Activated CD4-positive, alpha-beta memory T cell treated with anti-CD3 and anti-CD28 coated beads for 36 hours (primary cell): ENCODE measurements at places on chromosomes 2 and 18. TPM values are rescaled to one million over a fixed set of nuclear protein-coding genes. Genes with fewer than 3 reads are reported as not detected.

DNA sequence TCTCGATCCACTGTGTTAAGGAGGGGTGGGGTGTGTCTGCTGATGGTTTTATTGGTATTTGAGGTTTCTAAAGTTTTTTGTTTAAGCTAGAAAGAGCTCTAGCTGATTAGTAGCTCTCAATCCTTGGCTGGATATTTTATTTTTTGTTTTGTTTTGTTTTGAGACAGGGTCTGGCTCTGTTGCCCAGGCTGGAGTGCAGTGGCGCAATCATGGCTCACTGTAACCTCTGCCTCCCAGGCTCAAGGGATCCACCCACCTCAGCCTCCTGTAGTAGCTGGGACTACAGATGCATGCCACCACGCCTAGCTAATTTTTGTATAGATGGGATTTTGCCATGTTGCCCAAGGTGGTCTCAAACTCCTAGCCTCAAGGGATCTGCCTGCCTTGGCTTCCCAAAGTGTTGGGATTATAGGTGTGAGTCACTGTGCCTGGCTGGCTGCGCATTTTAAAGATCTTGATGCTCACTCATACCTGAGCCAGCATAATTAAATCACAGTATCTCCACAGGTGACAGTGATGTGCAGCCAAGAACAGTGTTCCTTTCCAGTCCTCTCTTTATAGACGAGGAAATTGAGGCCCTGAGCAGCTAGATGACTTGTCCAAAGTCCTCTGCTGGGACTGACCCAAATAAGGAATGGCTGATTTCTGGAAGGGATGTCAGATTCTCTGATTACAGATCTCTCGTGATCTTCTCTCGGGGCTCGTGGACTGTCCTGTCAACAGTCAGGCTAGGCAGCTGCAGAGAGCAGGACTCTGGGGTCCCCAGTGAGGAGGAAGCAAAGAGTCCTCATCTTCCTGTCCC is 44.5 kb downstream of the SPTBN1 start:
- no peaks in the 10 kb centered on the region for H3K4me1 ChIP-seq
- H3K4me3 ChIP-seq = no peak overlapping the region
- H3K27ac ChIP-seq = no peak overlapping the region
- H3K36me3 ChIP-seq = no peaks in the 10 kb centered on the region
- no peak for DNase-seq

DNA sequence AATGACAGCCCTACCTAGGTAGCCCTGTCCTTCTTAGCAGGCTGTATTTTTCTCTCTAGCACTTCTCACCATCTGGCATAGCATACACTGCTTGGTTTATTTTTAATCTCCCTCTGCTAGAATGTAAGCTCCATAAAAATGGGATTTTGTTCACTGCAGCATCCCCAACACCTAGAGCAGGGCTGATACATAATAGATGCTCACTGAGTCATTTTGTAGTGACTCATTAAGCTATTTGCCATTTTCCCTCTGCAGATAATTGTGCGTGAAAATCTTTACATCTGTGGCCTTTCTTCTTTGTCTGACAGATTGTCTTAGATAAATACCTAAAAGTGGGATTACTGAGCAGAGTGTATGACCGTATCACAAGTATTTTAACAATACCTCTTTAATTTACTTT is 82.5 kb downstream of the CERS6 start:
- no peak overlapping the region for H3K27ac ChIP-seq
- no peak for DNase-seq
- H3K36me3 ChIP-seq = peaks cover 24% of the 10 kb centered on the region
- no peaks in the 10 kb centered on the region for H3K27me3 ChIP-seq
- peaks cover 42% of the 10 kb centered on the region for H3K4me1 ChIP-seq

DNA sequence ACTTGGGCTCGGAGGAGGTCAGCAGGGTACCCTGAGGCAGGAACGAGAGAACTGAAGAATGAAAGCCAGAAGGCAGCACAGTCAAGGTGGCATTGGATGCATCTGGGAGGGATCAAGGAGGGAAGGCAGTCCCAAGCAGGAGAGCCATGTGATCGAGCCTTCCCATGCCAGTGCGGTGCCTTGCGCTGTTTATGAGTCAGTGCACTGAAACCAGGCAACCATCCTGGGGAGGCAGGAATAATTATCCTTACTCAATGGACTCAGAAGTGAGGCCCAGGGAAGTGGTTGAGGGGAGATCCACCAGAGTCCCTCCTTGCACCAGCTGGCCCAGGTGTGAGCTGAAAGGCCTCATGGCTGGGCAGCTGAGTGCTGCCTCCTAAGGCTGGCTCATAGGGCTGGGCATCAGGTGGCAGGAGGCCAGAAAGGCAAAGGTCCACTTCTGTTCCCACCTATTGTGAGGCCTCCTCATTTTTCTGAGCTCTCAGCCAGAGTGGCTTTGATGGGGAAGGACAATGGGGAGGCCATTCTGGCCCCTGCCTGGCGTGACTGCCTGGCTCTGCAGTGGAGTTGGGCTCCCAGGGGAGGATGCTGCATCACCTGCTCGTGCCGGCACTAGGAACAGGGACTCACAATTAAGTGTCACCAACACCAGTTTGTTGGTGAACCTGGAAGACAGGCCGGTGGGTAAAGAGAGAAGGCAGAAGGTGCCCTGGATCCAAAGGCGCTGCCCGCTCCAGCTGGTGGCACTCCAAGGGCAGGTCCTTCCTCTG is 82.3 kb downstream of the TFCP2L1 start:
- no peak overlapping the region for H3K4me3 ChIP-seq
- H3K4me1 ChIP-seq = no peaks in the 10 kb centered on the region
- H3K36me3 ChIP-seq = no peaks in the 10 kb centered on the region
- H3K27ac ChIP-seq = no peak overlapping the region
- no peaks in the 10 kb centered on the region for H3K27me3 ChIP-seq

GRCh38 chr2:197174539-197175094 is 136.0 kb downstream of the ANKRD44 start:
- no peak for DNase-seq
- H3K4me3 ChIP-seq = no peak overlapping the region
- H3K27ac ChIP-seq = peak overlapping the region; percentile 4
- peaks cover 4% of the 10 kb centered on the region for H3K36me3 ChIP-seq

GRCh38 chr2:186554429-186554828 is 35.4 kb upstream of the ITGAV start:
- H3K4me1 ChIP-seq = no peaks in the 10 kb centered on the region
- no peaks in the 10 kb centered on the region for H3K27me3 ChIP-seq
- DNase-seq = no peak
- no peak overlapping the region for H3K27ac ChIP-seq

Gene UGT1A5
- total RNA-seq = not detected

Gene THSD7B
- not detected for total RNA-seq

Gene BOLL
- total RNA-seq = not detected

- no peaks in the 10 kb centered on the region for H3K36me3 ChIP-seq
- no peaks in the 10 kb centered on the region for H3K27me3 ChIP-seq
- no peak overlapping the region for H3K27ac ChIP-seq
- no peak for DNase-seq
- H3K4me3 ChIP-seq = no peak overlapping the region
- H3K4me1 ChIP-seq = no peaks in the 10 kb centered on the region
Measured at GRCh38 chr2:103986001-103986400, 867.9 kb upstream of the POU3F3 start.

DNA sequence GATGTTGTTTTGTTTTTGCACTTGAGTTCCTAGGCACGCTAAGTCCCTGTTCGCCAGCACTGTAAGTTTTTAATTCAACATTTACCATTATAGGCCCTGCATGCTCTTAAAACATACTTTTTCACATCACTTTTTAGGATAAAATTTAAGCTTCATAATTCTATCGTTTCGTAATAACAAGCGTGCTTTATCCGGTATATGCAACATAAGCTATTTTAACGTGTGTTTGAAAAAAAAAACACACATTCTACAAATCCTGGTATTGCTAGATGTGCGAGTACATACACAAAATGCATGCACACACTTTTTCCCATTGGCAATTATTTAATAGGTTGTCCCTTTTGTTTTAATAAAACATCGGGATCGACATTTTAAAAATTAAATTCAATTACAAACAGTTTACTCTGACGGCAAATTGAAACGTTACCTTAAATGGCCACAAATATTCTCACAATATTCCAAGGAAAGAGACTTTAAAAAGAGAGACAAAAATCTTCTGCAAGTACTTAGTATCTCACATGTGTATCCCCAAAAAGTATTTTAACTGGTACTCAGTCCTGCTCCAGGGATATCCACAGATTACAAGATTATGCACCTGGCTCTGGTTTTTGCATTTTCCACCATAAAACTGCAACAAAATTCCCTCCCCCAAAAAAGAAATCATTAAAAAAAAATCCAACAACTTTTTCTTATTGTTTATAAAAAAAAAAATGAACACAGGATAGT is 1.0 kb upstream of the TCF4 start:
- H3K27ac ChIP-seq = no peak overlapping the region
- H3K36me3 ChIP-seq = peaks cover 4% of the 10 kb centered on the region
- H3K27me3 ChIP-seq = peaks cover 47% of the 10 kb centered on the region
- peak overlapping the region; percentile 51 for H3K4me3 ChIP-seq

GRCh38 chr2:26178746-26179436 is 6.0 kb downstream of the GAREM2 start:
- no peak for DNase-seq
- peaks cover 32% of the 10 kb centered on the region for H3K27me3 ChIP-seq
- peaks cover 11% of the 10 kb centered on the region for H3K4me1 ChIP-seq
- H3K4me3 ChIP-seq = no peak overlapping the region
- no peak overlapping the region for H3K27ac ChIP-seq
- H3K36me3 ChIP-seq = no peaks in the 10 kb centered on the region

DNA sequence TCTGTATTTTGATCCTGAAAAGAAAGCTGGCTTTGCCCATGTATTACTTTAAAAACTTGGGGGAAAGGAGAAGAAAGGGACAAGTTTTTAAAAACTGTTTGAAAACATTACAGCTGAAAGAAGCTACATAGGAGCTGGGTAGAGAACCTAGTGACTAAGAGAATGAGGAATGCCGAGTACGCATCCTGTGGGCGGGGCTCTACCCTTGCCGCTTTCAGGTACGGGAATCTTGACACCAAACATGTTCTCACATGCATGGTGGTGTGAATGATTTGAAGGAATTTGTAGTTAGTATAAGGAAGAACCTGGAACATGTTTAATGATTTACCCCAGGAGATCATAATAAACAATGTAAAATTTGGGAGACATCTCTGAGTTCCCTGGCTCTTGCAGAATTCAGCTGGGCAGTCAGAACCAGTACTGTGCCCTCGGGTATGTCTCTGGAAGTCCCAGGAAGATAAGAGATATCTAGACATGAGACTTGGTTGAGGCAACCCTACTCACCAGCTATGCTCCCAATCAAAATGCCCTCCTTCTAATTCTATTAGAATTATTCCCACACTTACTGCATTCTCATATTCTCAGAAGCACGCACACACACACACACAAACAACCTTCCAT is 16.5 kb upstream of the TGFA start:
- H3K27ac ChIP-seq = no peak overlapping the region
- H3K4me1 ChIP-seq = peaks cover 2% of the 10 kb centered on the region
- no peak for DNase-seq

Gene C2orf72
- 0.34 TPM for total RNA-seq

GRCh38 chr18:44981121-44981520 is 300.4 kb downstream of the SETBP1 start:
- no peak for DNase-seq
- H3K4me1 ChIP-seq = no peaks in the 10 kb centered on the region
- no peaks in the 10 kb centered on the region for H3K27me3 ChIP-seq
- no peaks in the 10 kb centered on the region for H3K36me3 ChIP-seq

Gene ATP8B1
- total RNA-seq = not detected

GRCh38 chr2:79782576-79783452 is 270.0 kb downstream of the CTNNA2 start:
- no peak for DNase-seq
- H3K27ac ChIP-seq = no peak overlapping the region
- H3K4me3 ChIP-seq = no peak overlapping the region
- no peaks in the 10 kb centered on the region for H3K27me3 ChIP-seq
